ENCODE measurements at places on chromosomes 6 and 20.

GRCh38 chr6:41783106-41783780, 2.7 kb downstream of the PRICKLE4 start:
- no peak for DNase-seq

DNA sequence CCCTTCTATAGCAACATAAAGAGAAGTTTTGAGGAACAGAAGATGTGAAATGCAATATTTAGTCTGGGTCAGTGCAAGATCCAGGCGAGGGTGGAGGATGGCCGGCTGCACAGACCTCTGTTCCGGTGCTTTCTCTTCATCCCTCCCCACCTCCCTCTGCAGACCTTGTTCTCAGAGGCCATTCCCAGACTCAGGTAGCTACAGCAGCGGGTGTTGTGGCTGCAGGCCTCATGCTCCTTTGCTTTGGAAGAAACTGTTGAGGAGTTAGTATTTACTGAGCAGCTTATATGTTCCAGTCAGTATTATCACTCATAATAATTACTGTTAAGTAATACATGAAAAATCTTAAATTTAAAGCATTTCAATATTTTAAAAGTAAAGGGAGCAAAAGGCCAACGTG, 1.7 kb downstream of the BTN3A3 start:
- no peak for DNase-seq

GRCh38 chr6:25927178-25927577, 3.3 kb downstream of the SLC17A2 start:
- no peak for DNase-seq

- DNase-seq: peak; percentile 63
Observed at GRCh38 chr20:41411391-41411847, 44.8 kb upstream of the EMILIN3 start.

- DNase-seq: peak; percentile 47
Observed at GRCh38 chr6:68778356-68779020, 143.4 kb downstream of the ADGRB3 start.

DNA sequence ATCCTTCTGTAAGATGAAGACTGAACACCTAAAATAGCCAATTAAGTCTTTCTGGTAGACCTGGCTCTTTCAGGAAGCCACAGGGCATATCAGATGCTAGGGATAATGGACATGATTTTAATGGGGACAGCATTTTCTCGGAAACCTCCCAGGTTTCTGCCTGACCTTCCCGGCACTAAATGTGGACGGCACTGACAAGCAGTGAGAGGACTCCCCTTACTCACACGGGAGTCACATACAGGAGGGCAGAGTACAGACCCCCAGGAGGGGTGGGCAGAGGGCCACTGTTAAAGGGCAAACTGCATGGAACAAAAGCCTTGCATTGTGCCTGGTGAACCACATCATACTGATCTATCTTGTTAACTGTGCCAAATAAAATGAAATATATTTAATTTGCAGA, 19.9 kb downstream of the PSMG4 start:
- no peak for DNase-seq

- DNase-seq: no peak
Observed at GRCh38 chr20:46204594-46205186, 86.6 kb downstream of the CD40 start.

DNA sequence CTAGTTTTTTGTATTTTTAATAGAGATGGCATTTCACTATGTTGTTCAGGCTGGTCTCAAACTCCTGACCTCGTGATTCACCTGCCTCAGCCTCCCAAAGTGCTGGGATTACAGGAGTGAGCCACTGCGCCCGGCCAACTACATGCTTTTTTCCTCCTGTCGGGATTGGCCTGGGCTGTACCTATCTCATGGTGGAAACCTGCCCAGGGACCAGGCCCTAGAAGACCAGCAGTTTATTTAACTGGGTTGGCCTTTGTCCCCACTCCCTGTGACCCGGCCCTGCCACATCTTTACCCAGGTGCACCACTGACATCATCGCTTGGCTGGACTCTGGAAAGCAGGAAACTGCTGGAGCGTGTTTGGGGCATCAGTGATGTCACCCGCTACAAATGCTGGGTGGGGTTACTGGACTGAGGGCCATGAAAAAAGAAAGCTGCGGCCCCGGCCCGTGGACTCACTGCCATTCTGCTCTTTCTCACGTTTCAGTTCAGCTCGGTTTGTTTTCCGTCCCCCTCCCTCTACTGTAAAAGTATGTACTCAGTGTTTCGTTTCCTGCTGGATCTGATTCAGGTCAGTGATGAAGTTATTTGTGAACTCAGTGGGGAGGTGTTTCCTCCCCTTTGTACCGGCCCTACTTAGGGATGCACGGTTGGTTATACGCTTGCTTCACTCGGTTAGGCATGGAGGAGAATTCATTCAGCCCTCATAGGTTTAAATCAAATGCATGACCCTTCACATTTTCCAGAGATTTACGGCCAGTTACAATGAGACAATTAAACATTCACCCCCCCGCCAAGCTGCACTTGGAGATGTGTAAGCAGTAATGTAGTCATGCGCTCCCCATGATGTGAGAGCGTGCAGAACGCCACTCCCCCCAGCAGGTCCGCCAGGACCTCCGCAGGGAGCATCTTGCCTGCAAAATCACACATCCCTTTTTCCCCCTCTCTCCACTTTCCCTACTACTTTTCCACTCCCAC, 179.3 kb downstream of the MTHFD1L start:
- DNase-seq: no peak

GRCh38 chr6:131367206-131367873, 205.7 kb upstream of the ARG1 start:
- no peak for DNase-seq

- no peak for DNase-seq
Observed at GRCh38 chr6:138107752-138108592, 753 bp upstream of the PERP start.

- DNase-seq: no peak
Observed at GRCh38 chr6:104473021-104473429, 386.7 kb downstream of the HACE1 start.

GRCh38 chr6:123042401-123042800, 46.4 kb downstream of the CLVS2 start:
- DNase-seq: no peak

DNA sequence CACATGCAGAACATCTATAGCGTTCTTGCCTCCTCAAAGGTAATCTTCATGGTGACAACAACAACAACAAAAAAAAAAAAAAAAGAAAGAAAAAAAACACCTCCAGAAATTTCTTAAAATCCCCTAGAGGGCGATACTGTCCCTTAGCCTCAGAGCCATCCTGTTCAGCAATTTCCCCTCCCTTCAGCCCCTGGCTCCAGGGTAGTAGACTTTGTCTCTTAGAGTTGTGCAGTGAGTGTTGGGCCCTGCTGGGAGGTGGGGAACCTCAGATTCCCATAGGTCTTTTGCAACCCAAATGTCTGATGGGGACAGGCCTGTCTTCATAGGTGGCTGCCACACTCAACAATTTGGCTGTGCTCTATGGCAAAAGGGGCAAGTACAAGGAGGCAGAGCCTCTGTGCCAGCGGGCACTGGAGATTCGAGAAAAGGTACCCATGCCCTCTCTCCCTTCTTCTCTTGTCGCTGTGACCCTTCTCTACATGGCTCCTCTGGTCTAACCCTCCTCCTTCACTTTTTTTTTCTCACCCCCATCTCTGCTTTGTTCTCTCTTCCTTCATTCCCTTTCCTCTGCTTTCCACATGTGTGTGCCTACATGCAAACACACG, 6.0 kb upstream of the PTK7 start:
- peak; percentile 79 for DNase-seq

GRCh38 chr20:49395183-49395582, 87.3 kb downstream of the KCNB1 start:
- DNase-seq: no peak

GRCh38 chr6:23690453-23691049, 435.5 kb upstream of the NRSN1 start:
- DNase-seq: no peak

DNA sequence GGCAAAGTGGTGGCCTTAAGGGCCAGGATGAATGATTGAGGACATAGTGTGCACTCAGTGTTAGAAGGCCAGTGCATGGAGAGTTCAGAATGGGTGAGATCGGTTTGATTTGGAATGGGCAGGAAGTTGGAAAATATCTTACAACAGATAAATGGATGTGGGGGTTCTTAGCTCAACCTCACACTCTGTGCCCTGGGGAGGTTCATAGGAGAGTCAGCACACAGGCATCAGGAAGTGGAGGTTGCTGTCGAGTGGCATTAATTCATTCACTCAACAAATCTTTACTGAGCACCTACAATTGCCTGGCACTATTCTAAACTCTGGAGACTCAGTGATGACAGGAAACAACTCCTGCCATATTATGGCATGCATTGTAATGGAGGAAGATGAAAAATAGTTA, 313.7 kb upstream of the SUPT3H start:
- no peak for DNase-seq

Data from NAMALWA (cell line).